ENCODE measurements at places on chromosomes 4 and X.

DNA sequence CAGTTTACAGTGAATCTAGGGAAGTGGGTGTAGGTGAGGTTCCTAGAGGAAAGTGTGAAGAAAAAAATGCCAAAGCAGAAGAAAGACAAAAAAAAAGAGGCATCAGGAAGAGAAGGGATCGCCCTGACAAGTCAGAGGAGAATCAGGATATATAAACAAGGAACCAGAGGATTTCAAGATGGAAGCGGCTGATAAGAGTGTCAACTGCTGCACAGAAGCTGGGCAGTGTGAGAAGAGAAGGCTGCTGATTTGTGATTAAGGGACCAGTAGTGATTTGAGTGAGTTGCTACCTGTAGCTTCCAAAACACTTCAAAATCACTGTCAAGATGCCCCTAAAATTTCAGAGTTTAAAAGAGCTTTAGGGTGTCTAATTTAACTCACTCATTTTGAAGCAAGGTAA, 258.2 kb downstream of the PPP3CA start:
- no peak for DNase-seq

GRCh38 chr4:87057835-87058355, 123.1 kb downstream of the AFF1 start:
- no peak for DNase-seq

DNA sequence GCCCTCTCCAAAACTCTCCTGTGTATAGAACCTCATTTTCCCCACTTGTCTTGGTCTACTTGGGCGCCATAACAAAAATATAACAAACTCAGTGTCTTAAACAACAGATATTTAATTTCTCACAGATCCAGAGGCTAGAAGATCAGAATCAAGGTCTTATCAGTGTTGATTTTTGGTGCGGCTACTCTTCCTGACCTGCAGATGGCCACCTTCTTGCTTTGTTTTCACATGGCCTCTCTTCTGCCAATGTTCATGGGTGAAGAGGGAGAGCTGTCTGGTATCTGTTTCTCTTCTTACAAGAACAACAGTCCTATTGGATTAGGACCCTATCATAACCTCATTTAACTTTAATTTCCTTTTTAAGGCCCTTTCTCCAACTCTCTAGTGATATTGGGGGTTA, 177.3 kb downstream of the PABPC4L start:
- no peak for DNase-seq

DNA sequence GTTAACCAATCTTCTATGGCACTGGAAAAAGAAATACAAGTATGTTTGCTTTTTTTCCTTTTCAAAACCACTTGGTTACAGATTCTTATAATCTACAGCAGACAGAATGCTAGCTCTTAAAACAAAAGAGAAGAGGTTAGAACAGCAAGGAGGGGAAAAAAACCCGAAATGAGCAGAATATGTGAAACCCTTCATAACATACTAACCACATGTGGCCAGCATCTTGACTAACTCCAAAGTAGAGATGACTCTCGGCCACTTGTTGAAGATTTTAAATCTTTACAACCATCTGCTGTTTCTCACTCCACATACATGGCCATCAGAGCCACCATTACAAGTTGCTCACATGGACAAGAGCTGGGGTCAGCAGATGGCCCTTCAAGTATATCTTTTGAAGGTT, 100.3 kb downstream of the PAPSS1 start:
- DNase-seq, result no peak

DNA sequence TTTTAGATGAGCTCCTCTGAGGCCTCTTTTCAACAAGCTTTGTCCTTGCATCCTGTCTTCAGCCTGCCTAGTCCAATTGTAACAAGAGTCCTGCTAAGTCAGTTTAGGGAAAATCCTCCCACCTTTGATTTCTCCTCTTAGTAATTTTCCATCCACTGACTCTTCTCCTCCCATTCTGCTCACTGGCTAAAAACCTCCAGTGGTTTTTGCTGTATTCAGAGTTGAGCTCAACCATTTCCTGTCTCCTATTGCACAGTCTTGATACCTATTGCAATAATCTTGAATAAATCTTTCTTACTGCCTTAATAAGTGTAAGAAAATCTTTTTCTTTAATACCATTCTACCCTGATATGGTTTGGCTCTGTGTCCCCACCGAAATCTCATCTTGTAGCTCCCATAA, 117.8 kb upstream of the ENPP6 start:
- DNase-seq, result no peak

GRCh38 chr4:54840992-54841768, 183.4 kb downstream of the KIT start:
- peak; percentile 60 for DNase-seq

GRCh38 chrX:140712413-140713173, 3.0 kb downstream of the LINC00632 start:
- DNase-seq, result no peak

- no peak for DNase-seq
These were observed 83.4 kb downstream of the KIT start for GRCh38 chr4:54741202-54741601.

DNA sequence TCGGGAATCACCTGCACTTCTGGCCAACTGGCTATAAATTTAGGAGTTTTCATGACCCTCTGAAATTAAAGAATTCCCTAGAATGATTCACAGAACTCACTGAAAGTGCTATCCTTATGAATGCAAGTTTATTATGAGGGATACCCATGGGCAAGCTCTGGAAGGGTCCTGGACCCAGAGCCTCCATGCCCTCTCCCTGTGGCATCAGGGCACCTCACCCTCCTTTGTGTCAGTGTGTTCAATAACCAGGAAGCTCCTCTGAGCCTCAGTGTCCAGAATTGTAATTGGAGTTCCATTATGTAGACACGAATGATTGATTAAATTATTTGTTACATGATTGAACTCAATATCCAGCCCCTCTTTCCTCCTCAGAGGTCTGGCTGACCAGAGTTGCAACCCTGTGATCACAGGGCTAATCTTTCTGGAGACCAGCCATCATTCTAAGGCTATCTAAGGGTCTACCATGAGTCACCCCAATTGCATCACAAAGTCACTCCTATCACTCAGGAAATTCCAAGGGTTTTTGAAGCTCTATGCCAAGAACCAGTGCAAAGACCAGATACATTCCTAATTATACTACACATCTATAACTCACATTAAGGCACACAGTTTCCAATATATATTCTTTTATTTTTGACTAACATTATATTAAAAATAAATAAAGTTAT, 8.9 kb downstream of the ANXA3 start:
- no peak for DNase-seq

- peak; percentile 35 for DNase-seq
These were observed 542.4 kb upstream of the DIPK2B start for GRCh38 chrX:45743081-45743533.

- DNase-seq, result no peak
These were observed 110.6 kb downstream of the MGST2 start for GRCh38 chr4:139776235-139776634.

DNA sequence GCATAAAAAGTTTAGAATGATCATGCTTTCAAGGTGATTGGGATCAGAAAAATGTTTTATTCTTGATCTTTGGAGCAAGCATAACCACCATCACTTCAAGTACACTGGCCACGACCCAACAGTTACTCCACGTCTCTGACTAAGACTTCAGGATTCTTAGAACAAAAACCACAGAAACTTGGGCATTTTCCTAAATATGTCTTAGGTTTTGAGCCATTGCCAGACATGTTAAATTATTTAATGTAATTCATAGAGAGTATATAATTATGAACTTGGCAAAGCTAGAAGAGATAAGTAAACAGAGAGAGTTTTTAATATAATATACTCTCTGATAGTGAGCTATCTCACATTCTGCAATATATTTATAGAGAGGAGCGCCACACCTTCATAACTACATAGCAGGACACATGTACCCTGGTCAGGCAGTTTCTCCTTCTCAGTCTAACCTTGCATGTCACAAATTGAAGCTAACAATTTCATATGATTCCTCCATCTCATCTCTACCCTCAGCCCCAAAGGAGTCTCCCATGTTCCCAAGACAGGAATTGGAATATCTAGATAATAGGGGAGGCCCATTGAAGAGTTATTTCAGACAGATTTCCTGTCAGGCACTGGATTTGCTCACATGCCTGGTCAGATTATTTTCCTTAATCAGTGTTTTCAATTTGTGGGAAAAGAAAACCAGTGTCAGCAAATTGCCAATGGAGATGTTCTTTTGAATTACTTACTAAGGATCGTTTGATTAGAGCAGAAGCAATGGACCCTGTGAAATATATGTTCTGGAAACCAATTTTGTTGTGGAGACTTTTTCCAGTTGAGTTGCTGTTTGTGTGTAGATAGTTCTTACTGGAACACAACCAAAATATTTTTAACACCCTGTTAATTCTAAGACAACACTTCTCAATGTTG, 61.7 kb upstream of the GUCY1A1 start:
- DNase-seq, result no peak

DNA sequence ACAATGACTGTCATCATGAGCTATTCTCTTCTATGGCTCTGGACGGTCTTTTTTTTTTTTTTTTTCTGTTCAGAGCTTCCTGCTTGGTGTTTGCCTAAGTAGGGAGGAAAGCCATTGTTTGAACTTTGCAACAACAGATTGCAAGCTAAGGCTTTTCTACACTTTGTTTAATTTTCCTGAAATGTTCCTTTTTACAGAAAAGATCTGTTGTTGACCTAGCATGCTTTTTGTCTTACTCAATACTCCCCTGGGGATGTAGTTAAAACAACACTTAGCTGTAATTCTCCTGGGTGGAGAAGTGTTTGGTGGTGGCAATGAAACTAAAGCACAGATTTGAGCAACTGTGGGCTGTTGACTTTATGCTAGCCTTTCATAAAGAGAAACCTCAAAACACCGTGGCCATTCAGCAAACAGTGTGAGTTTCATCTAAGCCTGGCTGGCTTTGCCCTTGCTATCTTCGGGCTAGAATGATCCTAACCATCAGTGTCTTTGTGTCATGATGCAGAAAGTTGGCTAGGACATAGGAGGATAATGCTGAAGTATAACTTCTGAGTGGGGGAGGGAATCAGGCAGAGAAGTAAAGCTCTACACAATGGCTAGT, 110.5 kb downstream of the ANXA3 start:
- no peak for DNase-seq

GRCh38 chrX:81120936-81121371, 80.8 kb downstream of the HMGN5 start:
- DNase-seq, result peak; percentile 32

GRCh38 chrX:130916636-130917422, 13.8 kb upstream of the ENOX2 start:
- DNase-seq, result peak; percentile 42

DNA sequence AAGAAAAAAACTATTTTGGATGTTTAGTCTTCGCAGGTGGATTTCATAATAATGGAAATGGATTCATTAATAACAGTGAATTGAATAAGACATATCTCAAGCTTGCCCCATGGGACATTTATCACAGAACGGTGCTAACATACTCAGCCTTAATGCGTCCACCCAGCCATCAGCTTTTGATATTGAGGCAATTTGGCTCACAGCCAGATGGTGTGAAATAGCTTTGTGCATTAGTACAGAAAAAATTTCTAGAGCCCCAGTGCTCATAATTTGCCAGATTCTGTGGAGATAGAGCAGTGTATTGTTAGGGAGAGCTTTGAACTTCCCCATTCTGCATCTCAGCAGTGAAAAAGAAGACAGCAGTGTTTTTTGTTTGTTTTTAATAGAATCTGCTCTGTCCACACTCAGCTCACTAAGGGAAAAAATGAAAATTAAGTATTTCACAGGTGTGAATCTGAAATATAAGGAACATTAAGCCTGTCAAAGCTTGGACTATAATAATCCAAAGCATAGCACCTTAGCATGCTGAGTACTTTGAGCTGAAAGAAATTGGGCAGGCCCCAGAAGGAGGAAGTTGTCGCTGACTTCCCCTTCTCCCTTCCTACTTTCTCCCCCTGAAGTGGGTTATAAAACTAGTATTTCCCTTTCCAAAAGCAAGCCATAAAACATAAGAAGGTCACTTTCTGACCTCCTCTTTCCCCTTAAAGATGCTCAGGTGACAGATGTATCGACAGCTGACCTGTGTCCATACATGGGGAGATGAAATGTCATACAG, 295.8 kb downstream of the MAGEB5 start:
- peak; percentile 2 for DNase-seq

DNA sequence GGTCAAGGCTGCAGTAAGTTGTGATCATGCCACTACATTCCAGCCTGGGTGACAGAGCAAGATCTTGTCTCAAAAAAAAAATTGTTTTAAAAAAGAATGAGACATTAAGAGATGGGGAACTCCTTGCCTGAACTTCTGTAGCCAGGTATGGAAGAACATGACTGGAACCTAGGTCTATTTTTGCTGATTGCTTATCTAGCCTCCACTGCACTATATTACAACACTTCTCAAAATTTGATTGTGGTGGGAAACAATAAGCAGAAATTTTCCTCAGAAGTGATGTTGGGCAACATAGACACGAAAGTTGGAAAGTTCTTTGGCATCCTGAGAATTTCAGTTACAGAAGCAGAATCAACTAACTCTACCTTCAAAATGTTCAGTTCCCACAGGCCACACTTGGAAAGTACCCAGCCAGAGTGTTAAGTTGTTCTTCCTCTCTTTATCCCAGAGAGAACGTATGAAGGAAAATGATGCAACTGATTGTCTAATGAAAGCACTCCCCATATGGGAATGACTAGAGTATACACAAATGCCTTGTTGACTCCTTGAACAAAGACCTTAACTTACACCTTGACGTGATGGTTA, 50.0 kb downstream of the LUZP4 start:
- DNase-seq, result no peak

DNA sequence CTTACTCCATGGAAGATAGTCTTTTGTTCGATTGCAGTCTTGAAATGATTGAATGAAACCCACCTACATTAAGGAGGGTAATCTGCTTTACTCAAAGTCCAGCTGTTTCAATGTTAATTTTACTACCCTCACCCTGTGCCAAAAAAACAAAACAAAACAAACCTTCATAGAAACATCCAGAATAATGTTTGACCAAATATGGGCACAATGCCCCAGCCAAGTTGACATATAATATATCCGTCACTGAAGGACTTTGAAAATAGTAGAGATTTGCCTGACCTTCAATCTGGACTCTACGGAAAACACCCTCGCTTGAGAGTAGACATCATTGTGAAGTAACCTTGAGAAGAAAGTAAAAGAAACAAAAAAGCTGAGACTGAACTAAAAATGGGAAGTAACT, 550.5 kb upstream of the SMIM31 start:
- DNase-seq, result no peak

GRCh38 chrX:108122748-108123147, 31.2 kb downstream of the ATG4A start:
- DNase-seq, result no peak

- peak; percentile 55 for DNase-seq
These were observed 213.1 kb upstream of the PSAPL1 start for GRCh38 chr4:7647600-7648543.

- no peak for DNase-seq
These were observed 61.3 kb downstream of the HS3ST1 start for GRCh38 chr4:11367371-11367770.

- no peak for DNase-seq
These were observed 252.7 kb downstream of the SPRY1 start for GRCh38 chr4:123649250-123649644.

DNA sequence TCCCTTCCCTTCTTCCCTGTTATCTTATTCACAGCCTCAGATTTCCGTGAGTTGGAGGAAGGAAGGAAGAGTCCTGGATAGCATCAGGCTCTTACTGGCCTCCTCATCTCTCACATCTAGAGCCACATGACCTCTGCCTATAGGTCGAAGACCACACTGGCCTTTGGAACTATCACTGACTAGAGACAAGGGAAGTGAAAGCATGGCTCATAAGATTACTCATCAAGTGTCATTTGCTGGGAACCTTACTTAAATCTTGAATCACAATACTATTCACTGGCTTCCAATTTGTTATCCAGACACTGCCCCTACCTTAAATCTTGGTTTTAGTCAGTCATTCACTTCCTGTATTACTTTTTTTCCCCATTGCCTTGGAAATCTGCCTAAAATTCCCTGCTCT, 61.6 kb upstream of the MTMR8 start:
- DNase-seq, result no peak

- DNase-seq, result no peak
These were observed 887.6 kb downstream of the ADGRL3 start for GRCh38 chr4:62087706-62088105.

Data from GDM1 (cell line).